ENCODE measurements at places on chromosomes 5 and 9.
A peak's percentile ranks its signal among the peaks of the same experiment; 100 is the strongest.

GRCh38 chr5:133229931-133230664 is 178.3 kb downstream of the HSPA4 start:
- no peak for DNase-seq

DNA sequence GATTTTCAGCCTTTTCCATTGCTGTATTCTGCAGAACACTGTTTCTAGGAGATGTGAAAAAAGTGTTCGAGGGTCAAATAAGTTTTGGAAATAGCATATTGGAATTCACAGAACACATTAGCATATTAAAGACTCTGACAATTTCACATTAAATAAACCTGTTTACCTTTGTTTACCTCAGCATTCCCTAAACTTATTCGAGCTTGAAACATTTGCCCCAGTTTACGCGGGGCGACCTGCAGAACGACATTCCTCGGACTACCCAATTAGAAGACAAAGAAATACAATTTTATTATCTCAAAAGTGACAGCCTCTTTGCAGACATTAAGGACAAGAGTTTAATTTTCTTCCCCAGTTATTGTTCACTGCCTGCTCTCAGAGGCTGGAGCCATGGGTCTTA is 110.3 kb upstream of the NFIB start:
- no peak for DNase-seq

GRCh38 chr5:11010429-11011210 is 249.6 kb upstream of the DAP start:
- no peak for DNase-seq

DNA sequence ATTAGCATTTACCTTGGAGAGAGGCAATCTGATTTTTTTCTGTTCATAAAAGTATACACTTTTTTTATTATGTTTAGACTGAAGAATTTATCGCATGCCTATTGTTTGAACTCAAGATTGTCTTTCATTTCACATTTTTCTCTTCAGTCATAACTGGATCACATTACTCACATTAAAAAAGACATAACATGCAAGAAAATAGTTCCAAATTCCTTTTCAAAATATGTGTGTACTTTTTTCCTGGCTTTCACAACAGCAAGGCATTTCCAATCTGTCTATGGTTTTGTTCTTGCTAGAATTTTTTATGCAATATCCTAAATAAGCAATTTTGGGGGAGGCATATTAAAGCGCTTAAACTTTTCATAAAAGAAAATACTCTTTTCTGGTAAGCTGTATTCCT is 21.2 kb downstream of the FTMT start:
- DNase-seq = no peak

- DNase-seq = peak; percentile 76
These were observed at the start of gene TMEM8B for GRCh38 chr9:35829084-35829763. TMEM8B (plus strand) TSS chr9:35829228; CDS start chr9:35829448, 220 bp downstream.

GRCh38 chr5:10304932-10305331 is 2.8 kb downstream of the CMBL start:
- no peak for DNase-seq

DNA sequence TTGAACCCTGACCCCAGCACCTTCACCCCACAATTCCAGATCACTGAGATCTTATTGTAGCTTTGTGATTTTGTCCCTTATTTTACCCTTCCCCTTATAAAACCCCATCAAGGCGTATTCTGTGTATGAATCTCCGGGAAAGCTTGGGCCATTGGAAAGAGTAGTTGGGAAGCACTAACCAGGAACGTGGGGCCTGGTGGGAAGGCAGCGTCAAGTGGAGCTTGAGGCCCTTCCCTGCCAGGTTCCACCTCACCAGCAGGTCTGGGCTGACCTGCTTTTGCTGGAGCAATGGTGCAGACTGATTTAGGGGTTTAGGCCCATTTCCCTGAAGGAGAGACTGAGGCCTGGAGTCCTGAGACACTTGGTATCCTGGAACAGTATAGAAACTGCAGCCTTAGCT is 9.3 kb downstream of the PHF2 start:
- no peak for DNase-seq

DNA sequence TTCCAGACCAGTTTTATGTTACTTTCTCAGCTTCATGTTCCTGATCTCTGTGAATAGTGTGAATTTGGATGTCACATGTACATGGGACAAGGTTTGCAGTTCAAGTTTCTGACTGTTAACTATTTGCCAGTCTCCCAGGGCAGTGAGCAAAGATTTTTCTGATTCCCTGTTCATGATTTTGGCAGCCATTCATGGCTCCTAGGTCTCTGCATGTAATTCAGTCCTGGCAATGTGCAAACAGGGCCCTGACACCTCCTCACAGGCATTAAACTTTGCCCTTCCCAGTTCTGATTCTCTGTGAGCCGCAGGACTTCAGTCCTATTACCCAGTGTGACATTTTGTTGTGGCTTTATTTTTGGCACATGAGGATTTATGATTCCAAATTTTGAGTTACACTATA is 349.7 kb downstream of the ARRDC3 start:
- no peak for DNase-seq

GRCh38 chr5:3333836-3334235 is 261.8 kb upstream of the IRX1 start:
- DNase-seq = no peak

GRCh38 chr9:91177081-91177480 is 184.6 kb downstream of the AUH start:
- DNase-seq = no peak

DNA sequence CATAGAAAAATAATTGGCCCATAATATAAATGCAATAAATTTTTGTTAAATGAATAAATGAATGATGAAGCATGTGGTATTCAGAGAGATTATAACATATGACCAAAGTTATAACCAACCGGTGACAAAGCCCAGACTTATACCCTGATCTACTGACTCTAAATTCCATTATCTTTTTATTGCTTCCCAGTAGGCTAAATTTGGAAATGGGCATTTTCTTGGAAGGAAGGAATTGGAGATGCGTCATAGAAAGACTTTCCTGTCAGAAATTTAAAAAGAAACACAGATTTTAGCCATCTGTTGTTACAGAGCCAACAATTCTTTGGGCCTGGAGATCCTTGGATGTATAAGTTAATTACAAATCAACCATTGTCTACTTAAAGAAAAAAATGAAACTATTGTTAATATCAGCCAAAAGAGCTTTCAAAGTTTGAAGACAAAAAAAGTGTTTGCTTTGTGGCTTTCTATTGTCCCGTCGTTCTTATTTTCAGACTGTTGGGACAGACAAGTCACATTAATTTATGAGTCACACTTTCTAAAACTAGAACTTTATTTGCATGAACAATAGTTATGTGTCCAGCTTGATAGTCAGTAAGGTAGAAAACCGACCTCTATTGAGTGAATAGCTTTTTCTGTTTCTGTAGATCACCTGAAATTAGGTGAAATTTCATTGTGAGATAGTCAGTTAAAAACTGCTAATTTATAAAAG is 428.7 kb downstream of the GABRG2 start:
- DNase-seq = no peak

GRCh38 chr5:123088031-123088805 is 823 bp upstream of the PRDM6 start:
- no peak for DNase-seq

DNA sequence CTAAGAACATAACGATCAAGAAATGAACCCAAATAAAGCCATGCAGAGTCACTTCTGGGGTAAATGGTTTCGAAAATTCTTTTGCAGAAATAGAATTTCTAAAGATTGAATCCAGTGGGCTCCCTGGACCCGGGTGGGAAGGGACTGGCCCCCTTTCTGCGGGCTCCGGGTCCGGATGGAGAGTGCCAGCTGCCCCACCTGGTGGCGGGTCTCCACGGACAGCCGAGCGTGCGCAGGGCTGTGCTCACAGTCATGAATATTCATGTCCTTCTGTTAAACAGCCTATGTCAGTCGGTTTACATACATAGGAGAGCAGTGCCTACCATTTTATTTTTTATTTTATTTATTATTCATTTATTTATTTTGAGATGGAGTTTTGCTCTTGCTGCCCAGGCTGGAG is 4.7 kb upstream of the PPP1R26 start:
- no peak for DNase-seq

- no peak for DNase-seq
These were observed 13.4 kb downstream of the OXCT1 start for GRCh38 chr5:41856644-41857491.

DNA sequence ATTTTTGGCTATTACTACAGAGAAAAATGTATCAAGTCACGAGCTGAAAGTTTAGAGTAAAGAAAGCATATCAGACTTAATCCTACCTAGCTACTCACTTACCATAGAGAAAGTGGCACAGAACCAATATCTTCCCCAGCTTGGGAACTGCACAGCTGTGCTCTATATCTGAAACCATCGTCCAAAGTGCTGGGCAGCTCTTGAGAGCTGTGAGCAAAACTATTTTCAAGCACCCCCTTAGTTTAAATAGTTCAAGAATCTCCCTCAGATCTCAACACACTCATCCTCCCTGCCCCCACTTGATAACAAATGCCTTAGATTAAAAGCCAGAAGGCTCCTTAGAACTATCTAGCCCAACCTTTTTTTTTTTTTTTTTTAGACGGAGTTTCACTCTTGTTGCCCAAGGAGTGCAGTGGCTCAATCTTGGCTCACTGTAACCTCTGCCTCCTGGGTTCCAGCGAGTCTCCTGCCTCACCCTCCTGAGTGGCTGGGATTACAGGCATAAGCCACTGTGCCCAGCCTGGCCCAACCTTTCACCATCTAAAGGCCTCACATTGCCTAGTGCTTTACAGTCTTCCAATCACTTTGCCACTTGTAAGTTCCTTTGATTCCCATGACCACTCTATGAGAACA is 94.2 kb upstream of the APC start:
- no peak for DNase-seq

DNA sequence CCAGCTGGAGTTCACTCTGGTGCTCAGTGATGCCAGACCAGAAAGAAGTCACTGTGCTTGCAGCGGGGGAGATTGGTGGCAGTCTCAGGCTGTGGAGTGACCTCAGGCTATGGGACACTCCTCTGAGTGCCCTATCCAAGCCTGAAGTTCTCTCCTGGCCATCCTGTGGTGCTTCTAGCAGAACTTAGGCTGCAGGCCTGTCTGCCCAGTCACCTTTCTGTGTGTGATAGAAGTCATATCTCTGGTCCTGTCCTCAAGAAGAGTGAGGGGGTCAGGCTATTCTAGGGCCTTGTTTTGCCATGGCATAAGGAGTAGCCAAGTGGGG is 9.3 kb downstream of the PDLIM4 start:
- no peak for DNase-seq

- DNase-seq = no peak
These were observed 19.7 kb downstream of the C6 start for GRCh38 chr5:41193456-41194205.

GRCh38 chr9:128733256-128733655 is 9.3 kb upstream of the ZDHHC12 start:
- no peak for DNase-seq

GRCh38 chr5:39857041-39857440 is 432.3 kb upstream of the DAB2 start:
- no peak for DNase-seq

GRCh38 chr9:132472599-132472998 is 62.6 kb downstream of the CFAP77 start:
- DNase-seq = no peak

GRCh38 chr5:123937230-123937629 is 425.3 kb downstream of the CSNK1G3 start:
- DNase-seq = no peak

DNA sequence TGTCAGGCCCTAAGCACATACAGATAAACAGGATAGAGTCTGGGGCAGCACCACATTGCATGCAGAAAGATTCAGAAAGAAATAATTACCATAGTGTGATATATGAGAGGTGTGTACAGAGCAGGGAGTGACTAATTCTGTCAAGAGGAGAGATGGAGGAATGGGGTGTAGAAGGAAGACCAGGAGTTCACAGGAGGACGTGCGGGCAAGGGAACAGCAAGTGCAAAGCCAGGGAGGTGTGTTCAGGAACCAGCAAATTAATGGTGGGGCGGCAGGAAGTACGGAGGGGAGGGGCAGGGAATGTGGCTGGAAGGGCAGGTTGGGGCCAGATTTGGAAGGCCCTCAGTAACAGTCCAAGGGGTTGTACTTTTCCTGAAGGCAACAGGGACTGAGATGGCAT is 17.4 kb downstream of the EGR1 start:
- DNase-seq = no peak

DNA sequence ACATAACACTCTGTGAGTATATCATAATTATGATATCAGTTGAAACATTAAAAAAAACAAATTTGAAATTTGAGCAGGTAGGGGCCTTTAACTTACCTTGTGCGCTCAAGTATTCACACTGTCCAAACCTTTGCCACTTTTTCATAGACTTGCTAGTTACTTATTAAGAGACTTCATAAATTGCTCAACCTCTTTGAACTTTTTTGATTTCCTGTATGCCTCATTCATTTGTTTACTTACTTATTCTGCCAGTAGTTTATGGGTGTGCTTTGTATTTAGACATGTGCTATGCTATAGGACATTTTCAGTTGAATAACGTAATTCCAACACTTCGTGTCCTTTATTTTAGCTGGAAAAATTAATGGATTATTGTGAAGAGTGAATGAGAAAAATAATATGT is 204.8 kb downstream of the HCN1 start:
- no peak for DNase-seq

DNA sequence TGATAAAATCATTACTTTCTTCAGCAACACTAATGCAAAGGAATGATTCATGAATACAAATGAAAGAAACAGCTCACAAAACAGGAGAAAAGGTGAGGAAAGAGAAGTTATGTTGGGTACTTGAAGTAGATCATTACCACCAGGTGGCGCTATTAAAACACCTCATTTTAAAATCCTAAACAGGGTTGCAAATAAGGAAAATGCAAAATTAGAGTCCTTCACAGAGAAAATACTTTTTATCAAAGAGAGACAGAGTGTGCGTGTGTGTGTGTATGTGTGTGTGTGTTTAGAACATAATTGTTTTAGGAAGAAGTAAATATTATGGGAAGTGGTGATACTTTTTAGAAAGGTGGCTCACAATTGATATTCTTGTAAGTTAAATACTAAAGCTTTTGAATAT is 49.5 kb upstream of the CD180 start:
- no peak for DNase-seq

DNA sequence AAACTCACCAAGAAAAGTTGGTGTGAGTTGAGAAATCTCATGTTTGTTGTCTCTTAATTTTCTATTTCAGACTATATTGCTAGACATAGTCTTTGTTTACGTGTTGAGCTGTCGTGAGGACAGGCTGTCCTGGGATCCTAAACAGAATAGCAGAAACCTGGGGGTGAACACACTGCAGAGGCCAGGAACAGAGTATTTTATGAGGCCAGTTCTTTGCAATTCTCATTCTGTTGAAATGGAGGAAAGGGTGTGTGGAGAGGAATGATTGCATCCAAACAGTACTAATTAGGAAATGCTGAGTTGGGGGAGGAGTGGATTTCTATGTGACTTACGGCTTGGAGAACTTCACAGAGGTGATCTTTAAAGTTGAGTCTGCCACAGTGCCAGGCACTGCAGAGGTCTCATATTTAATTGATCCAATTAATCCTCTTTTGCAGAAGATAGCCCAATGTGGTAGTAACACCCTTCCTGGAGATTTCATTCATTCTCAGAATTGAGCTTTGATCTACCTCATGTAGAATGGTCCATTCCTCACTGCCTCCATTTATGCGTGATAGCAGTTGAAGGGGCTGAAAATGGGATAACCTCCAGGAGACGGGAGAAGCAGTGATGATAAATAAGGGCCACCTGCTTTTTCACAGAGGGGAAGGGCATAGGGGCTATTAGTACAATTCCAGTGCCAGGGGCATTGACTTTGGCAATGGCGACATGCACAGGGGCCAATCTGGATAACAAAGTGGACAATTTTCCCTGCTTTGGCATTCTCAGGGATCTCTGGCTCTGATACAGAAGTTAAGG is 84.7 kb upstream of the TNFAIP8 start:
- no peak for DNase-seq
